ENCODE measurements at places on chromosomes 7 and 10. TPM values are rescaled to one million over a fixed set of nuclear protein-coding genes. Genes with fewer than 3 reads are reported as not detected.

The CRYGN gene
- not detected for total RNA-seq

The HOXA4 gene
- 1.5 TPM for total RNA-seq

The UPK3BL2 gene
- 5.0 TPM for total RNA-seq

The CBX3 gene
- 256 TPM for total RNA-seq

The CCDC146 gene
- 0.53 TPM for total RNA-seq
